Glutamatergic neuron (in vitro differentiated cells): ENCODE measurements at places on chromosomes 16 and 17.

- no peak for DNase-seq
Observed at GRCh38 chr17:13157656-13158055, 139.8 kb upstream of the ELAC2 start.

- DNase-seq = no peak
Observed at GRCh38 chr17:11720816-11721215, 122.5 kb downstream of the DNAH9 start.

GRCh38 chr17:8277317-8277716 lies 11.2 kb upstream of the RANGRF start:
- no peak for DNase-seq

GRCh38 chr17:27818401-27819105 lies 18.2 kb upstream of the NOS2 start:
- no peak for DNase-seq

- no peak for DNase-seq
Observed at GRCh38 chr17:31122746-31123145, 28.0 kb downstream of the NF1 start.

DNA sequence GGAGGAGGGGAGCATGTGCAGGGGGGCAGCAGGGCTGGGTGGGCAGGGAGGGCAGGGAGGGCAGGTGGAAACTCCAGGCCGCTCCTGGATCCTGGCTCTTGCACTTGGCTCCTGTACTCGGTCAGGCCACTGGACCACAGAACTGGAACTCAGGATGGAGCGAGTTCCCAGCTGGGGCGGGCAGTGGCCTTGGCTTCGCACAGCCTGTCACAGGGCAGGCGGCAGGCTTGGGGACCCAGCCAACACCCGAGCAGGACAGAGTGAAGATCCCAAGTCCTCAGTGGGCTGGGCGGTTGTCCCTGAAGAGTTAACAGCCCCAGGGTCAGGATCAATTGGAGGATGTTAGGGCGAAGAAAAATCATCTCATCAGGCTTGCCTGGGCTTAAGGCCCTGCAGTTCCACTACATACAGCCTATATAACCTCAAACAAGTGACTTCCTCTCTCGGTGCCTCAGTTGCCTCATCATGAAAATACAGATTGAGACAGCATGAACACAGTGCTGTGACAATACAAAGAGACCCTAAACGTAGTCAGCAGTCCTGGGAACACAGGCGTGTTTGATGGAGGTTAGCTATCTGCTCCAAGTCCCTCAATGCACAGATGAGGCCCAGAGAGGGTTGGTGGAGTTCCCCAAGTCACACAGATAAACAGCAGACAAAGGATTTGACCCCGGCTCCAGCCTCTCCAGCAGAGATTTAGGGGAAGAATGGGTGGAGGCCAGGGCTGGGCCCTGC lies 21.9 kb downstream of the ZNF423 start:
- DNase-seq = no peak

DNA sequence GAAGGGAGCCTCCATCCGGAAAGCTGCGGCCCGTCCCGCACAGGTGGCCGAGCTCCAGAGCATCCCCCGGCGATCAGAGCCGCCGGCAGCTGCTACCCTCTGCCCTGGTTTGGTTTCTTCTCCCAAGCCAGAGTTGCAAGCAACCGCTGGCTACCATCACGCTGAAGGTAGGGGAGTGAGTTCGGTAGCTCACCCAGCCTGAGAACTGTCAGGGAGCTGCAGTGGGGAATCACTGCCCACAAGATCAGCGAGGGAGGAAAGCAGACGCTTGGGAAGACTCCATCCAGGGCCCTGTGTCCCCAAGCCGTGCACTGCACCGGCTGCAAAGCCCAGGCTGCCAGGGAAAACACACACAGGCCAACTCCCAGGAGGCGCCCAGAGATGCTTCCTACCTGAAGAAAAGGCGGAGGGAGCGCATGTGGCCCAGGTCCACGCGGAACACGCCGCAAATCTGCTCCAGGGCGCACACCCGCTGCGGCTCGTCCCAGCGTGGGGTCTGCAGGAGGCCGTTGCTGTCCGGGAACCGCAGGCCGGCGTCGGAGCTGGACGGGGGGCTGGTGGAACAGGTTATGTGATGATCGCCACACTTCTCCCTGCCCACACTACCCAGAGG lies 83.3 kb downstream of the TBC1D16 start:
- DNase-seq = peak; percentile 37

GRCh38 chr16:82651921-82652601 lies 25.3 kb downstream of the CDH13 start:
- no peak for DNase-seq

DNA sequence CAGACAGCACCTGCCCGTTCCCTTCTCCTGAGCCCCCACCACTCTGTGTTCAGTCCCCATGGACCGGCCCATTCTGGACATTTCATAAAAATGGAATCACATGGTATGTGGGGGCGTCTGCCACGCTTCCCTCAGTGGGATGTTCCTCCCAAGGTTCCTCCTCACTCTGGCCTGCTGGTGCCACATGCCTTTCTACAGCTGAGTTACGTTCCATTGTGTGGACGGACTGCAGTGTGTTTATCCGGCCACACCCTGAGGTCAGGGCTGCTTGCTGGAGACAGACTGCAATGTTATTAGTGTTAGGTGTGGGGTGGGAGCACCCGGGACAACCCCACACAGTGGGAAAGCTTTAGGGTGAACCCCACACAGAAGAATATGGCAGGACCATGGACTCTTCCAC lies 5.9 kb upstream of the AATK start:
- DNase-seq = no peak

DNA sequence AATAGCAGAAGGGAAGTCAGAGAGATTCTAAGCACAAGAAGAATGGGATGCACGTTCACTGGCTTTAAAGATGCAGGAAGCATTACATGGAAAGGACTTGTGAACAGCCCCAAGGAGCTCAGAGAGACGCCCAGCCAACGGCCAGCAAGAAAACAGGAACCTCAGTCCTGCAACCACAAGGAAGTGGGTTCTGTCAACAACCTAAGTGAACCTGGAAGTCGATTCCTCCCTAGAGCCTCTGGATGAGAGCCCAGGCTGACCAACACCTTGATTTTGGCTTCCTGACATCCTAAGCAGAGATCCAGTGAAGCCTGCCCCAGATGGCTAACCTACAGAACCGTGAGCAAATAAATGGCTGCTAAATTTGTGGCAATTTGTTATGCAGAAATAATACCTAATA lies 24.5 kb downstream of the GPR142 start:
- DNase-seq = no peak

GRCh38 chr17:65037157-65037556 lies 19.4 kb downstream of the GNA13 start:
- no peak for DNase-seq

GRCh38 chr17:64968652-64969501 lies 49.6 kb upstream of the LRRC37A3 start:
- no peak for DNase-seq

GRCh38 chr16:1285669-1286512 lies 23.5 kb upstream of the UBE2I start:
- no peak for DNase-seq

DNA sequence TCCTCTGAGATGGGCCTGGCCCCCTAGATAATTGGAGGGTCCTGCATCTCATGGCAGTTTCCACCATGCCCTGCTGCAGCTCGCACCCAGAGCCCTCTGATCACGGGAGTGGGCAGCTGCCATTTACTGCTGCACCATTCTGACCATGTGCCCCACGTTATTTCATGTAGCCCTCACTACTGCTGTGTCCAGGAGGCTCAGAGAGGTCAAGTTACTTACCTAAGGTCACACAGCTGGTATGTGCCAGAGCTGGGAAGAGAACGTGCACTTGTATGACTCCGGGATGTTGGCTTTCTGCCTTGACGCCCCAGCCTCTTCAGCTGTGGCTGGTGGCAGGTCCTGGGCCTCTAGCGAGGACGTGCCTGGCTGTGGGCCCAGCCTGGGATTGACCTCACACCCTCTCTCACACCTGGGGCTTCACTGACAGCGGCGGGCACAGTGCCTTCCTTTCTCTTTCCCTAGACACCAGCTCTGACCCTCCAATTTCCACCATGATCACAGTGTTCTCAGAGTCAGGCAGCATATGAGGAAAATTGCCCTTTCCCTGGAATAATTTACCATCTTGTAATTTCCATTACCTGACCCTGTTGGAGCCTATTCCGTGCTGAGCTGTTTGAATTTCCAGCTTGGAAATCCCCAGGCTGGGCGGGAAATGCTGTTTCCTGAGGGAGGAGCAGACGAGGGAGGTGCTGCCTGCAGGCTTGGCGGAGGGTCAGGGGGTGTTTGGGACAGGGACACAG lies 18.5 kb upstream of the DOC2B start:
- DNase-seq = no peak

- DNase-seq = peak; percentile 93
Observed at GRCh38 chr17:1997927-1998742, 27.0 kb downstream of the RTN4RL1 start.

DNA sequence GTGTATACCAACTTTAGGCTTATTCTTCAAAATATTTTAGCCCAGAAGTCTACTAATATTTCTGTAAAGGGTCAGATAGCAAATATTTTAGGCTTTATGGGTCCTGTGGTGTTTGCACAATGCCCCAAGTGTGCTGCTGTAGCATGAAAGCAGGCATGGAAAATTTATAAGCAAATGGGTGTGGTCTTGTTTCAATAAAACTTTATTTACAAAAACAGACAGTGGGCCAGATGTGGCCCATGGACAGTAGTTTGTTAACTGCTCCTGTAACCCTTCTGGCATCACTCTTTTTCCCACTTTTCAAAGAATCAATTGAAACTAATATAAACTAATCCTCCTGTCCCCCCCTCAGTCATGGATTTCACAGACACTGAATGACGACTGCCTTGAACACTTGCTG lies 410.7 kb downstream of the SHISA9 start:
- DNase-seq = no peak

- DNase-seq = peak; percentile 50
Observed at GRCh38 chr17:6894206-6894528, 62.6 kb upstream of the TEKT1 start.

- DNase-seq = no peak
Observed at GRCh38 chr16:10501016-10501607, 79.3 kb downstream of the EMP2 start.

DNA sequence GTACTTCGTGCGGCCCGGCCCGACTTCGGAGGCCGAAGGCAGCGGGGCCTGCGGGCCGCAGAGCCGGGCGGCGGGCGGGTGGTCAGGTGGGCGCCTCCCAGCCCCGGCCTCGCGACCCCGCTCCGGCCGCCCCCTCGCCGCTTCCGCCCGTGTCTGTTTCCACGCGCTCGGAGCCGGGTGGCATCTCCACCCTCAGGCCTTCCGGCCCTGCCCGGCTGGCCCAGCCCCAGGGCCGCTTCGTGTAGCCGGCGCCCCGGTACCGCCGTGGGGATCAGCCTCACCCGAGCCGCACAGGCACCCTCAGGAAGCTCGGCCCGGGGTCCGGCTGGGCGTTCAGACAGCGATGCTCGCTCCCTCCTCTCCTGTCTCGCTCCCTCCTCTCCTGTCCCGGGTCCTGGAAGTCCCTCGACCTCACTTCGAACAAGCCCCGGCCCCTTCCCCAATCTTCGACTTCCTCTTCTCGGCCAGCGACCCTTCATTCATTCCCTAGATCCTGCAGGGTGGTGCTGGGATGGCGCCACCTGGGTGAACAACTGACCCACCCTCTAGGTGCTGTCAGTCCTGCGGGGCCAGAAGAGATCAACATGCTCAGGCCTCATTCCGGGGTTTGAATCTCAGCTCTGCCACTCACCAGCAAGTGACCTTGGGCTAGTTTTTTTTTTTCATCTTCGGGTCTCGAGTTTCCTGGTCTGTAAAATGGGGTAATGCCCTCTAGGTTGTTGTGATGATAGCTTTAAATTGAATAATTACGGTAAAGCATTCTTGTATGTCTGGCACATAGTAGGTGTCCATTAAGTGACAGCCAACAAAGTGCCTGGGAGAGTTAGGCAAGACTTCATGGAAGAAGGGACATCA lies 610 bp downstream of the VPS4A start:
- peak; percentile 60 for DNase-seq

DNA sequence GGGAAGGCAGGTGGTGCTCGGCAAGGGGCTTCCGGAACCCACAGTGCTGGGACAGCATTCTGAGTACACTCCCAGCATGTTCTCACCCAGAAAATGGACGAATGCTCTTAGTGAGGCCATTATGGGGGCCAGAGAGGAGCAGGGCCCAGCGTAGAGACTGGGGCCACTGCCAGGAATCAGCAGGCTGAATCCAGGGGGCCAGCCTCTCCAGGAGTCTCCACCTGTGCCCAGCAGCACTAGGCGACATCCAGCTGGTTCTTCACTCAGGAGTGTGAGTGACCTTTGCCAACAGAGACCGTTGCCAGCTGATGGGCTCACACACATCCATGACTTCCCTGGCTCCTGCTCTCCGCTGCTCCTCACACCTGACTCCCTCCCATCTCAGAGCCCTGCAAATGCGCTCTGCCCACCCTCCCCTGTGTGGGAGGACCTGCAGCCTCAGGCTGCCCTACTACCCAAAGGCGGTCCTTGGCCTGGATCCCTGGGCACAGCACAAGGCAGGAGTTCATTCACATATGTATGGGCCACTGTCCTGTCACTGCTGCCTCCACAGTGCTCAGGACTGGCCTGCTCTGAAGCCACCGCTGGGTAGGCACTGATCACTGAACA lies 5.1 kb downstream of the RHBDF1 start:
- no peak for DNase-seq

DNA sequence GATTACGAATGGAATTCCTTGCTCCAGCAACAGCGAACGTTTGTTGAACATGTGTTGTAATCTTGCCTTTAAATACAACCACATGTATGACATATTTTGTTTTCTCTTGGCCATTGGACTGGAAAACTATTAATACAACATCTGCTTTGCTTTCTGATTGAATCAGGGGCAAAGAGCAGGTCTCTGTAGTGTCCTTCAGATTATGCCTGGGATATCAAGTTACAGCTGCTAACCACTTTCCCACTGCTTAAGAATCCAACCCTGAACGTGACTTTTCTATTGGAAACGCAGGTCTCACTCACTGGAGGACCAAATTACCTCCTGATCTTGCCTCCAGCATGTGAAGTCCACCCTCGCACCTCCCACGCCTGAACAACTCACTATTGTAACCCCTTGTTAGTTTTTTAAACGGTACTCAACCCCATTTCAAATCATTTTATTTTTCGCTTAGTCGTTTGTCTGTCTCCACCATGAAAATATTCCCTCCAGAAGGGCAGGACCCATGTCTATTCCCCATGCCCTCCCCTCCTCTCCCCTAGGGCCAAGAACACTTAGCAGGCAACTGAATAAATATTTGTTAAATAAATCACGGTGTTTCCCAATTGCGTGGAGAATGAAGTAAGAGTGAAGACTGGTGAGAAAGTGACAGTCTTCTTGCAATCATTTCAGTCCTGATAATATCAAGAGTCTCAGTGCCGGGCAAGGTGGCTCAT lies 57.4 kb upstream of the MRTFB start:
- DNase-seq = no peak

- DNase-seq = no peak
Observed at GRCh38 chr17:15278380-15278779, 13.3 kb upstream of the PMP22 start.

GRCh38 chr17:47230864-47231263 lies 21.7 kb downstream of the MYL4 start:
- no peak for DNase-seq

GRCh38 chr17:49210158-49211029 lies at the start of the genes ABI3 and GNGT2:
TSS of gene ABI3 (plus strand) at chr17:49210707. CDS start at chr17:49210725, 18 bp downstream.
TSS of gene GNGT2 (minus strand) at chr17:49210574. CDS start at chr17:49207422, 3,152 bp downstream.
- no peak for DNase-seq
